ENCODE measurements at places on chromosomes 1 and 21.

DNA sequence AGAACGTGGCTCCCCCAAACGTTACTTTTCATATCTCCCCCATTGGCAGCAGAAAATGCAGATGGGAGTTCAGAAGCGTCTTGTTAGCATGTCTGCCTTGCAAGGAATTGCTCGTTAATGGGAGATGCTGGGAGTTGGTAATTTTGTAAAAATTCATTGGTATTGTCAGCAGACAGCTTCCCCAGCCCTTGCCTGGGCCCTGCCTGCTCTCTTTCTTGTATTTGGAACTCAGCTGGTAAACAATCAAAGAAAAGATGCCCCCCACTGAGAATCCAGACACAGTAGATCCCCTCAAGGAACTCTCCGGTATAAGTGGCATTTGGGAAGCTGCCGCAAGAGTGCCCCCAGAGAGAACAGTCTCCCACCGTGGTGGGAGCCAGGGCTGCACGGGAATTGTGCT, 94.4 kb upstream of the IGSF21 start:
- DNase-seq, result no peak

GRCh38 chr1:228352677-228353481, 53.8 kb downstream of the TRIM11 start:
- DNase-seq, result no peak

- no peak for DNase-seq
These were observed 84.2 kb downstream of the OBSCN start for GRCh38 chr1:228291906-228292608.

GRCh38 chr1:163414778-163415177, 93.0 kb downstream of the NUF2 start:
- no peak for DNase-seq

GRCh38 chr1:1123581-1124507, 8.0 kb upstream of the C1orf159 start:
- no peak for DNase-seq

Measured in stimulated activated CD4-positive, alpha-beta T cell treated with anti-CD3 and anti-CD28 coated beads, Interleukin-1b, Interleukin-23, amount 100 ng/mL, for 1 hour (primary cell).